Astrocyte (in vitro differentiated cells and primary cell): ENCODE measurements at places on chromosomes 5 and 9.
A peak's percentile ranks its signal among the peaks of the same experiment; 100 is the strongest.

DNA sequence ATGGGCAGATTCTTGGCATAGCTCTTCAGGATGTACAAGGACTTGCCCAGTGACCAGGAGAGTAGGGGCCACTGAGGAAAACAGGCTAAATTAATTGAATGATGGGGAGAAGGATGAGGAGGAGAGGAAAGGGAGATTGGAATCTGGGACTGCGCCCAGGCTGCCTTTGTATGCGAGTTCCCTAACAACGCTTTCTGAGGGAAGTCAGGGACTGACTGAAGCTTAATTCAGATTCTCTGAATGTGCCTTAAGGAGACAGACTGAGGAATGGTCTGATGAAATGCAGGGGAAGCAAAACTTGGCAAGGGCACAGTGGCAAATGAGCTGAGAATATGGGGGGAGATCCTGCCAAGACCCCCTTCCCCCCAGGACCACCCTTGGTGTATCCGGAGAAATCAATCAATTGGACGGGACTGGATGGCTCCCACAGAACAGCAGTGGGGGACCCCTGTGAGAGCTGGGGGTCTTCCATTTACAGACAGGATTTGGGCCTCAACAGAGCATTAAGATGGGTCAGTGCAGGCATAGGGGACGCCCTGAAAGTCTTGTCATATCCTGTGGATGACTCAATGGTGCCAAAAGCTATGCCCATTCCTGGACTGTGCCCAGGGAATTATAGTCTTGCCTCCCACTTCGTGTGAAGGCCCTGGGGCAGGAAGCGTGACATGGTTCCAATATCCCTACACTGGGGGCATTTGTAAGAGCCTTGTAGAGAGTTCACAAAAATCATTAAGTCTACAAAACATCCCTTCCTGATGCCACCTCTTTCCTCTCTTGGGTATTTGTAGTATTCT, 215.5 kb upstream of the TNC start:
- no peak for DNase-seq
- H3K27ac ChIP-seq: no peak overlapping the region
- no peaks in the 10 kb centered on the region for H3K36me3 ChIP-seq

GRCh38 chr5:109163336-109163735, 246.4 kb downstream of the PJA2 start:
- H3K4me1 ChIP-seq: no peaks in the 10 kb centered on the region
- H3K27ac ChIP-seq: no peak overlapping the region
- DNase-seq: no peak
- H3K27me3 ChIP-seq: no peaks in the 10 kb centered on the region

- H3K36me3 ChIP-seq: no peaks in the 10 kb centered on the region
- no peak overlapping the region for H3K4me3 ChIP-seq
- no peak overlapping the region for H3K27ac ChIP-seq
- H3K27me3 ChIP-seq: no peaks in the 10 kb centered on the region
Observed at GRCh38 chr9:109382182-109382581, 61.3 kb upstream of the EPB41L4B start.

DNA sequence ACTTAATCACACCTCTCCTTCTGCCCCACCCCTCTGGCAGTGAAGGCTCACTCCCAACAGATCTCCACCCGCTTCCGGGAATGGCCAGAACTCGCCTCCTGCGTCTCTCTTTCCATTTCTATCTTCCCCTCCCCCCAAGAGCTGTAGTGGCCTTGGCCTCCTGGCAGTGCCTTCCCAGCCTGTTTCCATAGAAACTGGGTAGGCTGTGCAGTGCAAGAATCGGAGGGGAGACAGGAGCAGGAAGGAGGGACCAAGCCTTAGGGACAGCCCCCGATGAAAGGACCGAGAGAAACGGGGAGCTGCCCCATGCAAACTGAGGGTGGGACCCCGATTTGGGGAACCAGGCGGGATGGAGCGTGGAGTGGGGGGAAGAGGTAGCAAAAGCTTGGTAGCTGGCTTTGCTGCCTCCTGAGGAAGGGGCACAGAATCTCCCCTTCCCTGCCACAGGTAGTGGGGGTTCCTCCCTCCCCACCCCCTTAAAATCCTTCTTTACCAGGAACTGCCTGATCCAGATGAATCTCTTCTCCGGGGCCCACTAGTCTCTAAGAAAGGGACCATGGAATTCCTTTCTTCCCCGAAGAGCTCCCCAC, 4.5 kb upstream of the PCDH1 start:
- peaks cover 10% of the 10 kb centered on the region for H3K4me1 ChIP-seq
- H3K4me3 ChIP-seq: no peak overlapping the region
- no peaks in the 10 kb centered on the region for H3K36me3 ChIP-seq

DNA sequence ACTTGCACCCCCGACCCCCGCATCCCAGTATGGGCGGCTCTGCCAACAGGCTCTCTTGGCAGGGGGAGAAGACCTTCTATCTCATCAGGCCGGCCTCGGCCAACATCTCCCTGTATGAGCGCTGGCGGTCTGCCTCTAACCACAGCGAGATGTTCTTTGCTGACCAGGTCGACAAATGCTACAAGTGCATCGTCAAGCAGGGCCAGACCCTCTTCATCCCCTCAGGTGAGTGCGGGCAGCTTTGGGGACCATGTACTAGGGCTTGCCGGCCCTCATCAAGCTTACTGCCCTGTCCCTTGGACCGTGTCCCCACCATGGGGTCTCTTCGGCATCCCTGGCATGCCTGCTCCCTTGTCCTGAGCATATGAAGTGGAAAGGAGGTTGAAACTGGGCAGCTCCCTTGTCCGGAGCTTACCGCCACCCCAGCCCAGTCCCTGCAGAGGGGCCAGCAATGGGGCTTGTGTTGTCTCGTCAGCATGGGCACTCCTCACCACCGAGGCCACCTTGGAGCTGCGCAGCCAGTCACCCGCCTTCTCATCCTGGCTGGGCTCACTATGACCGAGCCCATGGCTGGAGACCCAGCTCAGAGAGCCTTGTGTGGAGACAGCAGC, 78.1 kb downstream of the PHF2 start:
- no peak for DNase-seq
- H3K27ac ChIP-seq: no peak overlapping the region
- no peaks in the 10 kb centered on the region for H3K4me1 ChIP-seq
- H3K27me3 ChIP-seq: no peaks in the 10 kb centered on the region
- H3K4me3 ChIP-seq: no peak overlapping the region
- peaks cover 8% of the 10 kb centered on the region for H3K36me3 ChIP-seq

GRCh38 chr5:67334373-67334772, 137.8 kb upstream of the CD180 start:
- DNase-seq: no peak
- no peak overlapping the region for H3K4me3 ChIP-seq
- no peak overlapping the region for H3K27ac ChIP-seq
- no peaks in the 10 kb centered on the region for H3K36me3 ChIP-seq
- H3K4me1 ChIP-seq: no peaks in the 10 kb centered on the region

DNA sequence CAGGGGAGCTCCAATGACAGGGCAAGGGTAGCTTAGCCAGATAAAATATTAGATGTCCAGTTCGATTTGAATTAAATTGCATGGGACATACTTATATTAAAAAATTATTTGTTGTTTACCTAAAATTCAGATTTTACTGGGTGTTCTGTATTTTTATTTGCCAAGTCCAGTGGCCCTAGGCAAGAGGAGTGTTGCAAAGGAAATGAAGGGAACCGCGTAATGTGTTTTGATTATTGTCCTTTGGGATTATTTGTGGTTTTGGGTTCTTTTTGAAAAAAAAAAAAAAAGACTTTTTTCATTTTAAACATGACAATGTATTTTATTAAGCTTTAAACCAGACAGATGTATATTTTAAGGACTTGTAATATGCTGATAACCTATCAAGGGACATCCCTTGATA, 179.3 kb downstream of the C9orf152 start:
- H3K36me3 ChIP-seq: no peaks in the 10 kb centered on the region
- H3K4me1 ChIP-seq: peaks cover 54% of the 10 kb centered on the region
- H3K27ac ChIP-seq: peak overlapping the region; percentile 96
- H3K27me3 ChIP-seq: no peaks in the 10 kb centered on the region
- H3K4me3 ChIP-seq: no peak overlapping the region

GRCh38 chr5:149795360-149795759, 65.2 kb downstream of the PPARGC1B start:
- no peaks in the 10 kb centered on the region for H3K36me3 ChIP-seq
- H3K4me3 ChIP-seq: no peak overlapping the region
- H3K27me3 ChIP-seq: no peaks in the 10 kb centered on the region
- H3K27ac ChIP-seq: no peak overlapping the region
- DNase-seq: no peak
- peaks cover 7% of the 10 kb centered on the region for H3K4me1 ChIP-seq

GRCh38 chr5:68369023-68369359, 153.4 kb downstream of the PIK3R1 start:
- no peak overlapping the region for H3K27ac ChIP-seq
- H3K27me3 ChIP-seq: no peaks in the 10 kb centered on the region
- H3K36me3 ChIP-seq: no peaks in the 10 kb centered on the region

DNA sequence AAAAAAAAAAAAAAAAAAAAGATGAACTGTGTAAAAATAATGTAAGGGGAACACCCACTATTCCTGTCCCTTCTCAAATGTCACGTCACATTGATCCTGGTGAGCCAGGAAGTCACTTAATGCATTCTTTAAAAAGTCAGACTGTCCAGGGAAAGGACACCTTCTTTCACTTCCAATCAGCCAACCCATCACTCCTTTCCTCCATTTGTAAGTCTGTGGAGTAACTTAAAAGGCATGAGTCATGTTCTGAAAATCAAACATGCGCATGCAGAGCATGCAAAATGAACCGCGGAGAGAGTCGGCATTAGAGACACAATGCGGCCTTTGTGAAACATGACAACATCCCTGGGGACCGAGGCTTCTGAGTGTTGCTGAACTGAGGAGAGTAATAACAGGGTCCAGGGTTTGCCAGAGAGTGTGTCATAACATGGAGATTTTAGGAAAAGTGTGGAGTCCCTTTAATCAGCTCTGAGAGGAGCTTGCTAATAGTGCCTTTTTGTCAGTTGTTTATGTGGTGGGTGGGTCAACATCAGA, 77.6 kb upstream of the SEMA6A start:
- no peaks in the 10 kb centered on the region for H3K27me3 ChIP-seq
- H3K4me1 ChIP-seq: no peaks in the 10 kb centered on the region
- no peak overlapping the region for H3K4me3 ChIP-seq
- H3K36me3 ChIP-seq: no peaks in the 10 kb centered on the region

DNA sequence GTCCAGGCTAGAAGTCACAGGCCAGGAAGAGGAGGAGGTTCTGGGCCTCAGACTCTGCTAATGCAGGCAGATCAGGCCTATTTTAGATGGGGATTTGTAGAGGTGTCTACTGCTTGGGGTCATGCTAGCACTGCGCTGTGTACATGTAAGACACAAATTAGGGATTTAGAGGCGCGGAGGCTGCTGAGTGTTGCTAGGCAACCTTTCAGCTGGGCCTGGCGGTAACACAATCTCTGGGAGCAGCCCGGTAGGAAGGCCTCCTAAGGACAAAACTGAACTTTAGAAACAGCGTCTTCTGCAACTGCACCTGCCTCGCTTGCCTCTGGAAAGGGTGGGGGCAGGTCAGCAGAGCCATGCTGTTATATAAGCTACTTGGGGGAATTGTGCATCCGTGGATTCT, 147.9 kb downstream of the MACROH2A1 start:
- no peak overlapping the region for H3K4me3 ChIP-seq
- no peaks in the 10 kb centered on the region for H3K36me3 ChIP-seq
- H3K27ac ChIP-seq: no peak overlapping the region
- H3K4me1 ChIP-seq: peaks cover 22% of the 10 kb centered on the region
- no peaks in the 10 kb centered on the region for H3K27me3 ChIP-seq
- DNase-seq: no peak

DNA sequence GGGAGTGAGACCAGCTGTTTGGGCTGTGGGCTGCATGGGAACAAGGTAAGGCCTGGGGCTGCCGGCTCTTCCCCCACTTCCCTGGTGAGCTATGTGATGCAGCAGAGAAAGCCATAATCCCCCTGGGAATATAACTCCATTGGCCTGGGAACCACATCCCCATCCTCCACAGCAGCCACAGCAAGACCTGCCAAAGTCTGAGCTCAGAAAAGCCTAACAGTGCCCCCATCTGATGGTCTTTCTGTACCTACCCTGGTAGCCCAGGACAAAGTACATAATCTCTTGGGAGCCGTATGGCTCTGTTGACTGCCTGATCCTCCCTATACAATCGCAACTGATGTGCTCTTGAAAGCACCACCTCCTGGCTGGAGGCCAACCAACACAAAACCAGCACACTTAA, 432.6 kb downstream of the CDH18 start:
- no peak overlapping the region for H3K4me3 ChIP-seq
- H3K4me1 ChIP-seq: no peaks in the 10 kb centered on the region
- no peak overlapping the region for H3K27ac ChIP-seq

DNA sequence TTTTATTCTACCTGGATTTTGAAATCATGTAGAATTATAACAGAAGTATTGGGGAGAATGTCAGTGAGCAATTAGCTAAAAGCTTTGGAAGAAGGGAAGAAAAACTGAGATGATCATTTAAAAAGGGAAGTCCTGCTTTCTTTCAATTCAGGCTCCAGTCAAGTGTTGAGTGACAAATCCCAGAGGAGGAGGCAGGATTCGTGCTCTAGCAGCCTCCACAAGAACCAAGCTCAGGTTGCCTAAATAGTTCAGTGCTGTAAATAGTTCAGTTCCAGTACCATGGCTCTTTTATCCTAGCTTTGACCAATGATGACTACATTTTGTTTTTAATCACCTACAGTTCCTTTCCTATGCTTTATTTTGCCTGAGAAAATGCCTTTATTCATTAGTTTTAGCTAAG, 204.9 kb upstream of the NREP start:
- no peak for DNase-seq
- H3K27ac ChIP-seq: no peak overlapping the region
- H3K36me3 ChIP-seq: no peaks in the 10 kb centered on the region
- H3K27me3 ChIP-seq: no peaks in the 10 kb centered on the region

DNA sequence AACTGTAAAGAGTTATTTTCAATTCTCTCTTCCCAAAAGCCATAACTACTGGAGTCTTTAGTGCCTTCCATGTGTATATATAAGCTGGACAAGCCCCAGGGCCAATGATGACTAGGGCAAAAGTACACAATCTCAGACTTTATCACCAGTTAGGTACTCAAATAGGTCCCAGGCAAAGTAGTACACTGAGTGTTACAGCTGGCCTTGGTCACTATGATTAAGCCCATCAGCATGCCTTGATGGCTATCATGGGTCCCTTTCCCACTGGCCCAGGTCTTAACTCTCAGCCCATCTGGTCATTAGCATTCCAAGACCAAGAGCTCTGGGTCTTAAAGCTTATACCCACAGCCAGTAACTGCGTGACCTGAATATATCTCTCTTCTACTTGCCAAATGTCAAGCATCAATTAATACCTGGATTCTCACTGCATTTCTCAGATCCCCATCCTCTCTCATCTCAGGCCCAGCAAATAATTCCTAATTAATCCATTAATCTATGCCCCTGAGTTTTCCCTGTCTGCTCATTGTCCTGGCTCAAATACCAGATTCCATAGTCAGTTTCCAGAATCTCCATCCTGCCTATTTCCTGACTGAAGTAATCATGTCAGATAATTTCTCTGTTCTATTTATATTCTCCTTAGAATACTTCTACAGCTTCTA, 62.3 kb downstream of the NR6A1 start:
- peak overlapping the region; percentile 62 for H3K27ac ChIP-seq
- no peak overlapping the region for H3K4me3 ChIP-seq
- peaks cover 21% of the 10 kb centered on the region for H3K4me1 ChIP-seq
- no peaks in the 10 kb centered on the region for H3K27me3 ChIP-seq
- peaks cover 2% of the 10 kb centered on the region for H3K36me3 ChIP-seq
